Activated gamma-delta T cell treated with anti-CD3 and anti-CD28 coated beads, Interleukin-2, amount 50 U/mL, for 16 hours (primary cell): ENCODE measurements at places on chromosomes 16 and 17.

DNA sequence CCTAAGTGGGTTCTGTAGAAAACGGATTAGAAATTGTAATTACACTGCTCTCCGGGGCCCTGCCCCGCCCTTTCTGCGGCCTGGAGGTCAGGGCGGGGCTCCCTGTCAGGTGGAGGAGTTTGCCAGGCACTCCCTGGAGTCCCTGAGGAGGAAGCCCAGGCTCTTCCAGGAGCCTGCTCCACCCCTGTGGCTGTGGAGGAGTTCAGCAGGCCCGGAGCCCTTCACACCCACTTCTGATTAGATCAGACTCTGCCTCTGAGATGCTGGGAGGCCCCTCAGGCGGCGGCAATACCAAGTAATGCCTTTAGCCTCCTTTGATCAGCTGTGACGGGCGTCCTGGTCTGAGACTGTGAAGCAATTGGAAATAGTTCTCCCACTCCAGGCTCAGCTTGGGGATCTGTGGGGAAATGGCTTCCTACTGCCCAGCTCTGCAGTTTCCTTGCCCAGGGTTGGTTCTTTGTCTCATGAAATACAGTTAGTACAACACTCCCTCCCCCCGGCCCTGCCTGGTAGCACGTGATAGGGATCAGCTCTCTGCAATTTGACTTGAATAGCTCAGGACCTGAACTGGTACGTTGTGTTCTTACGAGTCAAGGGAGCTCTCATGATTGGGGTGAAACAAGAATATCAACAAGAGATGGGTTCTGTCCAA lies 22.3 kb downstream of the BAIAP2 start:
- no peak for DNase-seq

- no peak for DNase-seq
Measured at GRCh38 chr17:32803544-32803943, 73.4 kb downstream of the MYO1D start.

DNA sequence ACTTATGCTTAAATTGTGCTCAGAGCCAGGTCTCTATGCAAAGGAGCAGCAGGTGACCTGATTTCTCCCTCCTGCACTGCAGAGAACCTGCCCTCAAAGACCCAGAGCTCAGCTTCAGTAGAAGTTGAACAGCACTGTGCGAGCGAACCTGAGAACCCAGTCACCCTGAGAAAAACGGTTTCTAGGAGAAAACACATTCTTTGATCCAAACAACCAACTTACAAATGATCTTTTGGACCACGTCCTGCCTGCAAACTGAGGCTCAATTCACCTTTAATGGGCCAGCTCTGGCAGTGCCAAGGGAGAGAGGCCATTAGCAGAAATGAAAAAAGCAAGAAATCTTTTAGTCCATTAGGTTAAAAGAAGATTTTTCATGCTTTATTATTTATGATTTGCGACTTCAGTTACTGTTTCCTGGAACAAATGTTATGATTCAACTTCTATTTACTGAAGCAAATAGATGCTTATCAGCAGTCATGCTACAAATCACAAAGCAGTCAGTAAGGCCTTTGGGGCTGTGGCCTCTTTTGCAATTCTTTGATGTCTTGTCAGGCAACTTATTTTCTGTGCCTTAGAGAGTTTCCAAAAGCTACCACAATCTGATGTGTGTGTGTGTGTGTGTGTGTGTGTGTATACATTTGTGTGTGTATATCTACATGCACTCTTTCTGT lies 65.7 kb upstream of the LRRC37A3 start:
- peak; percentile 43 for DNase-seq

DNA sequence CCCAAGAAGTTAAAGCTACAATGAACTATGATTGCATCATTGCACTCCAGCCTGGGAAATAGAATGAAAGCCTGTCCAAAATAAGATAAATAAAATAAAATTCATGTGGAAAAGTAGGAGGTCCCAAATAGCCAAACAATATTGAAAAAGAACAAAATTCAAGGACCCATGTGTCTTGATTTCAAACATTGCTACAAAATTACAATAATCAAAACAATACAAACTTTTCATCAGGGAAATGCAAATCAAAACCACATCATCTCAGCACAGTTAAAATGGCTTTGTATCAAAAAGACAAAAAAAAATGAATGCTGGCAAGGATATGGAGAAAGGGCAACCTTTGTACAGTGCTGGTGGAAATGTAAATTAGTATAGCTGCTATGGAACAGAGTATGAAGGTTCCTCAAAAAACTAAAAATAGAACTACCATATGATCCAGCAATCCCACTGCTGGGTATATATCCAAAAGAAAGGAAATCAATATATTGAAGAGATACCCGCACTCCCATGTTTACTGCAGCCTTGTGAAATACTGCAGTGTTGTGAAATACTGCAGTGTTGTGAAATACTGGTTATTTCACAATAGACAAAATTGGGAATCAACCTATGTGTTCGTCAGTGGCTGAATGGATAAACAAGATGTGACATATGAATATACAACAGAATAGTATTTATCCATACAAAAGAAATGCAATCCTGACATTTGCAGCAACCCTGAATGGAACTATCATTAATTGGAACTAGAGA lies 24.5 kb upstream of the ZNF287 start:
- no peak for DNase-seq

GRCh38 chr17:63140255-63140654 lies 174.2 kb downstream of the TANC2 start:
- DNase-seq, result no peak

GRCh38 chr17:14688134-14688533 lies 387.3 kb downstream of the HS3ST3B1 start:
- no peak for DNase-seq

- no peak for DNase-seq
Measured at GRCh38 chr17:79153367-79154130, 78.9 kb downstream of the ENGASE start.

GRCh38 chr16:10391339-10391738 lies 5.5 kb downstream of the ATF7IP2 start:
- DNase-seq, result no peak

- DNase-seq, result no peak
Measured at GRCh38 chr16:70768203-70768580, 32.8 kb downstream of the VAC14 start.

DNA sequence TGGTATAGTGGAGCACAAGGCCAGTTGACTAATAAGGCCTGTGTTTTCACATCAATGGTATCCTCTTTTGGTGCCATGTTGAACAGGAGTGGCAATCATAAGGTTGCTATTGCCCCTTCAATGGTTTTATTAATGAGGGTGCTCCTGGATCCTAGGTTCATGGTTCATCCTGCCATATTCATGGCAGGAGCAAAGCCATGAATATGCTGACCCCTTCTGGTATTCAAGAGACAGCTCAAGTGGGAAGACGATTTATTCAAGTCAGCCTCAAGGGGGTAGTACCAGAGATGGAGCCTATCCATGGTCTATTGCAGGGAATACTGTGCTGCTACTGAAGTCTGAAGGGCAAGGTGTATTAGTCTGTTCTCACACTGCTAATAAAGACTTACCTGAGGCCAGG lies 2.6 kb downstream of the ABCA9 start:
- DNase-seq, result no peak
